ENCODE measurements at places on chromosomes 7 and 10.
A peak's percentile ranks its signal among the peaks of the same experiment; 100 is the strongest.

- no peak for DNase-seq
Observed at GRCh38 chr7:140155428-140155827, 21.4 kb downstream of the KDM7A start.

- DNase-seq: no peak
Observed at GRCh38 chr7:87058744-87059524, 520 bp downstream of the ELAPOR2 start.

DNA sequence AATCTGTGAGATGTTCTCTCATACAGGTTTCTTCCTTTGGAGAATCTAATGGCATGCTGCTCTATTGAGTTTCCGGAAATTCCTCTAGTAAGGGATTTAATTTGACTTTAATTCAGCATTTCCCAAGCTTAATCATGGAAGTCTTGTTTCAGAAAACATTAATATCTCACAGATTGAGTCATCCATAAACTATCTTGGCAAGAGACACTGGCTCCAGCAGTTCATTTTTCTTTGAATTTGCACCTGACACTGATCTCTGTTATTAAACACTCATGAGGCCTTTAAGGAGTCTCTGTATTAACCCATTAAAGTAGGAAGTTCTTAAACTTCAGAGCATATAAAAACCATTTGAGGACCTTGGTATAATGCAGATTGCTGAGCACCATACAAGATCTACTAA lies 3.6 kb upstream of the ITGB8 start:
- DNase-seq: no peak

DNA sequence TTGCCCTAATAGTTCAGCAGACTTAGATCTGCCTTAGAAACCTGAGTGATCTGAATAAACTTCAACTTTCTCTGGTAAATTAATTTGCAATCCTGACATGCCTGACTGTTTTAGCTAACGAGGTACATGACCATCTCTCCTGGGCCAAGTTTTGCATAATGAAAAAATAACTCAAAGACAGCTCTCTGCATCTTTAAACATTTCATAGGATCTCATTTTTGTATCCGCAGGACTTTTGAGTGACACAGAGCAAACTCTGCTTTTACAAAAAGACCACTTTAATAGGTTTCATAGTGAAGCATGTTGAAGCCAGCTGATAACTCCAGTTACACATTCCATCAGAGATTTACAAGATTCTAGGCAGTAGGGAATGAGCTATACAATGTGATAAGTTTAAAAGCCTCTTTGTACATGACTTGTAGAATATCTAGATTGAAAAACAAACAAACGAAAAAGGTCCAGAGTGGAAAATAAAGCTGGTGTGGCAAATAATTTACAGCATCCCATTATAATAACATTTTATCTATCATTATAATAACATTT lies 2.1 kb downstream of the PRKG1 start:
- no peak for DNase-seq

GRCh38 chr7:30721211-30721610 lies 30.7 kb upstream of the INMT start:
- DNase-seq: no peak

DNA sequence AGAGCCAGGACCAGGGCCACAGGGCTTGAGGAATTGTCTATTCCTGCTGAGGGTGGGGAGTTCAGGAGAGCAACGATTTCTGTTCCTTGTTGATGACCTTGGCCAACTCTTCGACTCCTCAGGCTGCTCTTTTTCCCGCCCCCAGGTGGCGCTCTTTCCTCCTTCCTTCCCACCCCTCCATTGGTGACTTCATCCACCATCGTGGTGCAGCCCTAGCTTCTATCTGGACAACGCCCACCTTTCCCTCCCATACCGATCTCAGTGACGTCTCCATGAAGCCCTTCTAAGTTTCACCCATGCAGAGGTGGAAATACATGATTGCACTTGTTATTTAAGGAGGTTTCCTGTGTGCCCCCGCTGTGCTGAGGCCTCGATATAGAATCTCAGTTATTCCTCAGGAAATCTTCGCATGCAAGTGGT lies 22.1 kb upstream of the CARD11 start:
- no peak for DNase-seq

GRCh38 chr10:51075043-51075872 lies 971 bp downstream of the PRKG1 start:
- DNase-seq: no peak

GRCh38 chr10:4062751-4063150 lies 277.7 kb upstream of the KLF6 start:
- no peak for DNase-seq

GRCh38 chr10:122267849-122268737 lies 3.0 kb upstream of the BTBD16 start:
- DNase-seq: no peak

DNA sequence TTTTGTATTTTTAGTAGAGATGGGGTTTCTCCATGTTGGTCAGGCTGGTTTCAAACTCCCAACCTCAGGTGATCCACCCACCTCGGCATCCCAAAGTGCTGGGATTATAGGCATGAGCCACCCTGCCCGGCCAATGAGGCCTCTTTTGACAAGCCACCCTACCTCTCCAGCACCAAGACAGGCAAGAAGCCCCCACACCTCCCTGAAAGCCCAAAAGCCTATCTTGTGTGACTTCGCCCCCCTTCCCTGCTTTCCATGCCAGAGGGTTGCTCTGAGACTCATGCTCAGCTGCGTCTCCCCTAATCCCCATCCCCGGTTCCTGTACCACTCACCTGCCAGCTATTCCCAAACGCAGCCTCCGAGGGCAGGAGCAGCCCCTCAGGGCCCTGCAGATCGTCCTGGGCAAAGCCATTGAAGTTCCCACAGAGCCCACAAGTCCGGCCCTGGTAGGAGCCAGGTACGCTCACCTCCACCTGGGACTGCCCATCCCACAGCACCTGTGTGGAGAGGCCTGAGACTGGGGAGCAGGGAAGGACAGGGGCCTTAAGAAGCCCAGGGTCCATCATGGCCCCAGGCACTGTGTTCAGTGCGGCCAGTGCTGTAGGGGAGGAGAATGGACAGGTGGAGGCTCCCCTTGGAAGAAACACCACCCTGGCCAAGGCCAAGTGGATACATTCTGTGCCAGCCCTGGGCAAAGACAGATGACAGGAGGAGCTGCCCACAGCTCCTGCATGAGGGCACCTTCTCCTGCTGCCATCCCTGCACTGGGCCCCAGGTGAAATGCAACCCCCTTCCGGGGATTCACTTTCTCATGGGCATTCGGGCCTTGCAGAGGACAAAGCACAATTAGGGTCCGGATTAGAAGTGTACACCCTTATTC lies 15.8 kb downstream of the ATP6V1F start:
- no peak for DNase-seq

DNA sequence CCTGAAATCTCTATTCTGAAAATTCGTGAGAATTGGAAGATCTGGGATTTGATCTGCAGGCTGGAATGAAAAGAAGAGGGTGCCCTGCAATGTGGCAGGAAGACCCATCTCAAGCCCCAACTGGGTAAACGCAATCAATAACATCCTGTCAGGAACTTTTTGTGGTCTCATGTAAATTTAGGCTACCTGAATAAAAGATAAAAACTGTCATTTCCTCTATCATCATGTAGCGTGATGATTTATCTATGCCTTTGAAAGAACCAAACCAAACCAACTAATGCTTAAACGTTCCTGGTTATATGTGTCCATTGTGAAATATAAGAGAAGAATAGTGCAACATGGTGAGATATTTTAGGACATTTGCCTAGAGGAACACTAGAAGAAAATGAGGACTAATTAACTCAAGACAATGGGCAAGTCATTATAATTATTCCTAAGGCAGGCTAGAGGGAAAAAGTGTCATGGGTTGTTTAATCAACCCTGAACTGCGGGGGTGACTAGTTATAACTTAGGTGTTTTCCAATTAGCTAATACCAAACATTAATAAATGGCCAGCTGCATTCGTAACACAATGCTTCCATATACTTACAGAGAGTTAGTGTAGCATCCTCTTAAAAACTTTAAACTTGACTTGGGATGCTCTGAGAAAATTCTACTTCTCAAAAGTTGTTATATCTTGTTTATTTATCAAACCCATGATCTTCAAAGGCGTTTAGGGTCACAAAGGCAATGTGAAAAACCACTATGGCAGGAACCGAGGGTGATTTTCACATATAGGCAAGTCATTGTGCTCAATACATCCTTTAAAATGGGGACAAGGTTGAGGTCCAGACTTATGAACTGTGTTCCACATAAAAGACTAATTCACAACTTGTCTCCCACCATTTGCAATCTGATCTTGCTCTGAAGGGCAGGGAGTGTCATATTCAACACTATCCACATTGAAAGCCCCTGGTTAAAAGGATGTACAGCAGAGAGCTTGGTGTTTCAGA lies 48.6 kb upstream of the ADO start:
- no peak for DNase-seq

- no peak for DNase-seq
Observed at GRCh38 chr10:78065611-78066010, 31.9 kb downstream of the RPS24 start.

DNA sequence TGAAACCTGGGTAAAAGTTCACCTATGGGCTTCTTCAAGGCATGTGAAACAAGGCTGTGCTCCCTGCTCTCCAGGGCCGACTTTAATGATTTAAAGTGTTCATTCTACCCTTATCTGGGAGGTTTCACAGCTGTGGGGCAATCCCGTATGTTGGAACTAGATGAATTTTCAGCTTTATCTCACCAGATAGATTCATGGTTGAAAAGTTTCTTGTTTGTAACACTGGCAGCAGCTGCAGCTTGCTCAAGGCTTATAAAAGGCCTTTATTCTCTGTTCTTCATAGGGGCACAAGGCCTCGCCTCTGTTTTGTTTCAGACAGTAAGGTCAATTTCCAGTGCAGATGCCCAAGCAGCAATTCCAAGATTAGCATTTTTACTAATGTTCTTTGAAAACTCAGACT lies 70.4 kb upstream of the DNAJB12 start:
- no peak for DNase-seq

DNA sequence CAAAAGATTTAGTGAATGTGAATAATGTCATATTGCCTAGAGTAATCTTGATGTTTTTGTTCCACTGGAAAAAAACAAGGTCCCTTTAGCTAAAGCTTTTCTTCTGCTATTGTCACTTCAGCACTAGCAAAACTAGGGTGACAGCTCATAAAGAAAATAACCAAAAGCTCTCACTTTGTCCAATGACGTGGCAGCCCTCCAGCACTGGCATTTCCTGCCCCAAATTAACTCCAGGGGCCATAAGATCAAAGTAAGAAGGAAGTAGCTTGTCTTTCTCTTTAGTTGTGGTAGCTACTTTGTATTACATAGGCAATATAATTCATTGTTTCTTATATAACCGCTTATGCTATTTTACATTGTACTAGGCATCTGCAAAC lies 47.3 kb downstream of the LRRN3 start:
- DNase-seq: peak; percentile 65

DNA sequence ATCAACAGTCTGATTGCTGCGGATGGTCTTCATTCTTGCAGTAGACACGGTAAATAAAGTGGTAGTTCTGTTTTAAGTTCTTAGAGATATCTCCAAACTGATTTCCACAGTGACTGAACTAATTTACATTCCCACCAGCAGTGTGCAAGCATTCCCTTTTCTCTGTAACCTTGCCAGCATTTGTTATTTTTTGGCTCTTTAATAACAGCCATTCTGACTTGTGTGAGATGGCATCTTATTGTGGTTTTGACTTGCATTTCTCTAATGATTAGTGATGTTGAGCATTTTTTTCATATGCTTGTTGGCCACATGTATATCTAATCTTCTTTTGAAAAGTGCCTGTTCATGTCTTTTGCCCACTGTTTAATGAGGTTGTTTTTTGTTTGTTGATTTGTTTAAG lies 30.2 kb upstream of the CXCL12 start:
- no peak for DNase-seq

GRCh38 chr10:668786-669485 lies 20.5 kb downstream of the DIP2C start:
- DNase-seq: no peak

GRCh38 chr7:7109934-7110333 lies 72.4 kb upstream of the C1GALT1 start:
- DNase-seq: no peak
